ENCODE measurements at places on chromosomes 12 and 14.

GRCh38 chr14:65813760-65814384, 401.3 kb downstream of the FUT8 start:
- no peak for DNase-seq

- DNase-seq = no peak
These were observed 371.8 kb downstream of the RPL10L start for GRCh38 chr14:46279776-46280175.

DNA sequence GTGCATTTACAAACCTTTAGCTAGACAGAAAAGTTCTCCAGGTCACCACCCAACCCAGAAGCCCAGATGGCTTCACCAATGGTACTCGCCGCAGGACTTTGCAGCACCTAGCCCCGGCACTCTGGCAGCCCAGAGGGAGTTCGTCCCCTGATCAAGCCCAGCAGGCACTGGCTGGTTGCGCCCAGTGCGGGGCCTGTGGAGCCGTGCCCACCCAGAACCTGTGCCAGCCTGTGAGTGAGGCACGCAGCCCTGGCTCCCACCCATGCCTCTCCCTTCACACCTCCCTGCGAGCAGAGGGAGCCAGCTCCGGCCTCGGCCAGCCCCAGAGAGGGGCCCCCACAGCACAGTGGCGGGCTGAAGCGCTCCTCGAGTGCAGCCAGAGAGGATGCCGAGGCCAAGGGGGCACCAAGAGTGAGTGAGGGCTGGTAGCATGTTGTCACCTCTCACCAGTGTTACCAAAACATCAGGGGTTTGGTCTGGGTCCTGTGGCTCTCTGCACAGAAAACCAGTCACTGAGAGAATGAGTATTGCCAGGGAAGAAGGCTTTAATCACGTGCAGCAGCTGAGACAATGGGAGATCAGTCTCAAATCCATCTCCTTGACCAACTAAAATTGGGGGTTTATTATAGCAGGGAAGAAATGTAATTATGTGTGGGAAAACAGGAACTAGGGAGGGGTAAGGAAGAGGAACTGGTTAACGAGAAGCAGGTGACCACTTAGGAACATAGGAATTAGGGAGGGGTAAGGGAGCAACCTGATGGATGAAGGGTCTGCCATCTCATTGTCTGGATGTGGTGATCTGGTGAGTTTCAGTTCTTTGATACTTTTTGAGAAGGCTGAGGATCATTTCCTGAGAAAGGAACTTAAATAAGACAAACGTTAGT, 151.3 kb downstream of the NUBPL start:
- no peak for DNase-seq

- DNase-seq = no peak
These were observed 527.3 kb upstream of the CCDC196 start for GRCh38 chr14:65958664-65959562.

All from stimulated activated CD4-positive, alpha-beta T cell treated with anti-CD3 and anti-CD28 coated beads, Interleukin-1b, Interleukin-23, amount 100 ng/mL, for 4 hours (primary cell).